RWPE1 (cell line): ENCODE measurements at places on chromosomes 16 and 17.

DNA sequence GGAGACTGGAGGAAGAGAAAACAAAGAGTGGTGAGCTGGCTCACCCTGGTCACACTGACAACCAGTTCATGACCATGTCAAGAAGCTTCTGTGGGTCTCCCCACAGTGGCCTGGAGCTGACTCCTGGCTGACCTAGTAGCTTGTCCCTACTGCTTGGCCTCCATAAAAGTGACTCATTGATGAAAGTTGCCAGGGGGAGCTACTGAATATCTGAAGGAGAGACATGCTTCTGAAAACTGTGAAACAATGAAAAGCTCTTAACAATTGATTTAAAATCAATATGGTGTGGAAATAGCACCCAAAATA lies 22.0 kb downstream of the SMPD3 start:
- DNase-seq, result no peak

- peak; percentile 86 for DNase-seq
Measured at GRCh38 chr16:66382171-66382965, 15.9 kb downstream of the CDH5 start.

- DNase-seq, result peak; percentile 91
Measured at GRCh38 chr16:3020604-3021448, 658 bp downstream of the TNFRSF12A start.

GRCh38 chr16:61179561-61179960 lies 856.7 kb downstream of the CDH8 start:
- no peak for DNase-seq

GRCh38 chr16:69348222-69348621 lies 3.4 kb downstream of the TMED6 start:
- no peak for DNase-seq

DNA sequence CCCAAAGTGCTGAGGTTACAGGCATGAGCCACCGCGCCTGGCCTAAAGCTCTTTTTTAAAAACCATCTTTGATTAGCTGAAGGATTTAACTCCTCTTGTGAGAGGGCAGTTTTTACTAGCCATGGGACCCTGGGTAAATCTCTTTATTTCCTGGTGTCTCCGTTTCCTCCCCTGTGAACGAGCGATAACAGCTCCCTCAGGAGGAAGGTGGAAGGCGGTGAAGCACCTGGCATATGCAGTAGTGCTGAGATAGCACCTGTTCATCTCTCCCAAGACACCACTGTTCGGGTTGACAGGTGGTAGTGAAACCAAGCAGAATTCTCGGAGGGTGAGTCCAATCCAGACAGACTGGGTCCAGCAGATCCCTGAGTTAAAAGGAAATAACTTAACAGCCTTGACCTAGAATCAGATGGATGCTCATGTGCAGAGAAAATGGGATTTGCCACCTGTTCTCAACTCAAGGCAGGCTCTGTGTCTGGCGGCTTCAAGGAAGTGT lies 86.2 kb downstream of the CRISPLD2 start:
- no peak for DNase-seq

DNA sequence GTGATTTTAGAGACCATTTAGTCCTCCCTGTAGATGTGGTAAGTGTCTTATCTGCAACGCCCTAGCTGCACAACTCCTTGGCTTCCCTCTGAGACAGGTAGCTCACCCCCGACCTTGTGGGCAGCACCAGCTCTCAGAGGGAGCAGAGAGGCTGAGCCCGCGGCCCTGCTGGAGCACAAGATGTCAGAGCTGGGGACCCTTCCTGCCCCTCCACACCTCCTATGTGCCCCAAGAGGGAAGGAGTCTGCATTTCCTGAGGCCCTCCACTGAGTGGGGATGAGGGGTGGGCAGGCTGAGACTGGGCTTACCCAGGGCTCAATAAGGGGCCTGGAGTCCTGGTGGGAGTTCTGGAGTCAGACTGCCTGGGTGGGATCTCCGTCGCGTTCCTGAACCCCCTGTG lies 12.2 kb upstream of the ADGRG1 start:
- DNase-seq, result no peak

DNA sequence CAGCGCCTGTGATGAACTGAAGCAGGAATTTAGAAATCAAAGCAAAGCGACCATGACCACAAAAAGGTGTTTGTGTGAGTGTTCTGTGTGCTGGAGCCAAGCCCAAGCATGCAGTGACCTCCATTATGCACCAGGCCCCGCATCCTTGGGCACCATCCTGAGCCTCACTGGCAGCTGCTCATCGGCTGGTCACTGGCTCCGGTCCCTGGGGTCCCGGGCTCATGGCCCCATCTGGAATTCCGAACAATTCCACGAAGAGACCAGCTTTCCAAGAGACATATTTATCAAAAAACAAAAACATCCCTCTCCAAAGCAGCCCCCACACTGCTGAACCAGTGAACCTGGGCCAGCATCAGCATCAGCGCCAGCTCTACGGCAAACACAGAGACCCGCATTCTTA lies 15.2 kb upstream of the ZNF469 start:
- no peak for DNase-seq
